ENCODE measurements at places on chromosomes 1 and 21.

- no peak for DNase-seq
These were observed 124.1 kb upstream of the KCNK2 start for GRCh38 chr1:214958486-214958885.

DNA sequence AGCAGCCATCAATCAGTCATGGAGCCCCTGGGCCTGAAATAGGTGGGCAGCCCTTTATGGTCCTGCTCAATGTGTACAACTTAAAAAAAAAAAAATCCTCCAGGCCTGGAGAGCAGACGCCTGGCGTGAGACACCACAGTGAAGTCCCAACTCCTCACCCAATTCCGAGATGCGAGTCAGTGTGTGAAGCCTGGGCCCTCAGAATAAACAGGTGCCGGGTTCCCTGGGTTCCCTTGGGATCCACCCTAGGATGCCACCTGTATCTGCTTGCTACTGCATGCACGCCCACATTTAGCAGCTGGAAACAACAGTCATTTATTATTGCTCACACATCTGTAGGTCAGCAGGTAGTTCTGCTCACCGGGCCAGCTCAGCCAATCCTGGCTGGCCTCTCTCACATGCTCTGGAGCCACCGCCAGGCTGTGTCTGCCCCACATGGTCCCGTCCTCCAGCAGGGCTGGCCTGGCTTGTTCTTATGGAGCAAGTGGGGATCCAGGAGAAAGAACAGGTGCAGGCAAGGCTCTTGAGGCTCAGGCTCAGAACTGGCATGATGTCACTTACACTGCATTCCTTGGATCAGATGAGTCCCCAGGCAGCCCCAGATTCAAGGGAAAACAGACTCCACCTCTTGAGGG, 172.7 kb downstream of the NPHP4 start:
- no peak for DNase-seq

GRCh38 chr1:26535201-26535600, 5.6 kb downstream of the RPS6KA1 start:
- DNase-seq = no peak

- no peak for DNase-seq
These were observed 11.4 kb downstream of the VWA5B1 start for GRCh38 chr1:20302108-20302471.

GRCh38 chr1:95119273-95119672, 2.1 kb downstream of the TLCD4 start:
- DNase-seq = no peak

GRCh38 chr1:156676114-156676819, 940 bp downstream of the NES start:
- no peak for DNase-seq
